Astrocyte of the cerebellum (primary cell): ENCODE measurements at places on chromosomes 2 and 18.

GRCh38 chr2:46999857-47000678 lies 84.5 kb upstream of the MCFD2 start:
- no peak for DNase-seq

- DNase-seq = peak; percentile 23
Observed at GRCh38 chr2:75340560-75340959, 141.2 kb upstream of the TACR1 start.

DNA sequence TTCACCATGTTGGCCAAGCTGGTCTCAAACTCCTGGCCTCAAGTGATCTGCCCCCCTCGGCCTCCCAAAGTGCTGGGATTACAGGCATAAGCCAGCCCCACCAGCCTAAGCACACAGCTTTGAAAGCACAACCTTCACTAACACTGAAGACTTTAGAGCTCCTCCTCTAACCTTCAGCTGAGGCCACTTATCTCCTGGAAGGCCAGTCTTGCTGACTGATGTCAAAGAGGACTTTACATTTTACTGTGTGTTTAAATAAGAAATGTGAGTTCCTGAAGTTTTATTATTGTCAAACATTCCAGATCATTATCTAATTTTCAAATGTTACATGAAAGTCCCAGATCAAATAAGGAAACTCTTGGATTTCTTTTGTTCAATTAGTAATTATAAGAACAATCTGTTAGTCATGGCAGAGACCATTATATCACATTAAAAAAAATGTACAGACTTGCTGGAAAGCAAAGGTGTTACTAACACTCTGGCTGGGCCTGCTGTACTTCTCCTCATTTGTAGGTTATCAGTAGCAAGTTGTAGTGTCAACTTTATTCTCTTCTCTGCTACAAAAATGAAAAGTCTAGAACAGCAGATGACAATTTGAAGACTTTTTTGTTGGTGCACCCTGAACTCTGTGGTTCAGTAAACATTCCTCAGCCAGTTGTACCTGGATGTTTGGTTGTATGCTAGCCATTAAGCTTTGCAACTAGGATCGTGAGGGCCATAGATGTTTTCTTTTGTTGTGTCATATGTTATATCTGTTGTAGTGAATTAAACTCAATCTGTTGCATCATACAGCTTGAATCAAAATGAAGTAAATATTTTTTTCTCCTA lies 80.0 kb downstream of the AOX1 start:
- no peak for DNase-seq

DNA sequence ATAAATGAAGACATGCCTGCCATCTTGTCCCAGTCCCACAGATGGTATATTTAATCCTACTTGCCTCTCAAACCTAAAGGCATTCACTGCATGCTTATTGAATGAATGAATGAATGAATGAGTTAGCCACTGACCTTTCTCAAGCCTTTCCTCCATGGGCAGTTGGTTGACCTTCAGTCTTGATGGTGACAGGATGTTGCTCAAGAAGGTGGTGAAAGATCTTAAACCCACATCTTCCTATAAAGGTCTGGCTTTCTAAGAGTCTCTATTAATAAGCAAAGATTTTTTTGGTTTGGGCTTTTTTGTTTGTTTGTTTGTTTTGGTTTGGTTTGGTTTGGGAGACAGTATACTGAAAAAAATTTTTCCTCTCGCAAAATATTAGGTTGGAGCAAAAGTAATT lies 41.7 kb downstream of the KIAA2012 start:
- no peak for DNase-seq

DNA sequence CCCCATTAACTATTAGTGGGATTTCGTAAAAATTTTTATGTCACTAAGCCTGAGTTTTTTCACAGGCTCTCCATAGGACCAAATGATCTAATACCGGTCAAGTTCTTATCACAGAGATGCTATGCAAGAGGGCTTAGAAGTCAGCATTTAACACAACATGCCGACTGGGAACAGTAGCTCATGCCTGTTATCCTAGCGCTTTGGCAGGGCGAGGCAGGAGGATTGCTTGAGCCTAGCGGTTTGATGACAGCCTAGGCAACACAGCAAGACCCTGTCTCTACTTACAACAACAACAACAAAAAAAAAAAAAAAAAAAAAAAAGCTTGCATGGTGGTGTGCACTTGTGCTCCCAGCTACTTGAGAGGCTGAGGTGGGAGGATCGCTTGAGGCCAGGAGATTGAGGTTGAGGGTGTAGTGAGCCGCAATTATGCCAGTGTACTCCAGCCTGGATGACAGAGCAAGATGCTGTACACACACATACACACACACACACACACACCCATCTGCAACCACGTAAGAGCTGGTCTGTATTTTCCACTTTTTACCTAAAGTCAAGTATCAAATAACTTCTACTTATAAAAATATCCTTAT lies 67.6 kb upstream of the FAM124B start:
- no peak for DNase-seq

- no peak for DNase-seq
Observed at GRCh38 chr18:25594351-25594750, 242.4 kb upstream of the ZNF521 start.

GRCh38 chr18:74570266-74570665 lies 27.4 kb upstream of the ZNF407 start:
- DNase-seq = no peak

- no peak for DNase-seq
Observed at GRCh38 chr2:119630121-119630520, 48.9 kb upstream of the TMEM177 start.

DNA sequence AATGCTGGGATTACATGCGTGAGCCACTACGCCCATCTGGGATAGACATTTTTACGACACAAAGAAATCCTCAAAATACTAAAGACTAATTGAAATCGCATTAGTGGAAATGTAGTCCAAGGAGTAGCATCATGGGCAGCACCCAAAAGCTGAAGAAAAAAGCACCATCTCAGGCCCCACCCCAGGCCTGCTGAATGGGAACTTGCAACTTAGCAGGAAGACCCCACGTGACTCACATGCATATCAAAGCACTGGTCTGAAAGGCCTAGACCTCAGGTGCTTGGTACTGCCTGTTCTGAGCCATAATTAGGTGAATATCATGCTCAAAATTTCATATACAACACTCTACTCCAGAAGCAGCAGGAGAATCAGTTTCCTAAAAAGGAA lies 28.9 kb downstream of the SPRED2 start:
- DNase-seq = no peak

- DNase-seq = no peak
Observed at GRCh38 chr18:24605444-24605843, 145.0 kb downstream of the HRH4 start.

DNA sequence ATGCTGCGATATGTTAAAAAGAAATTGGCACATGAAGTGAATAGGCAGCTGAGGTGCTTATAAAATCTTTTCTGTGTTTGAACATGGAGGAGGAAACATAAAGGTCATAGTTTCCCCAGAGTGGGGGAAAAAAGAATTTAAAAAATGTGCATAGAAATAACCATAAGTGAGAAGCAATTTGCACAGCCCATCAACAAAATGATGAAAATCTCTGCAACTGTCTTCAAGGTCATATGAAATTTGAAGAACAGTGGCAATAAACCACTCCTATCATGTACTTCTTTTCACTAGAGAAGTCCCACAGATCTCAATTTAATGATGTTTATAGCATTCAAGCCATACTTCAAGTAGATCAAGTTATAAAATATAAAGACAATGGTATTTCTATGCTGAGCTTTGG lies 46.7 kb upstream of the ZNF804A start:
- DNase-seq = no peak

GRCh38 chr2:228426502-228427216 lies 245.2 kb upstream of the SPHKAP start:
- DNase-seq = no peak

GRCh38 chr2:69716555-69717120 lies 25.3 kb upstream of the ANXA4 start:
- DNase-seq = peak; percentile 31

DNA sequence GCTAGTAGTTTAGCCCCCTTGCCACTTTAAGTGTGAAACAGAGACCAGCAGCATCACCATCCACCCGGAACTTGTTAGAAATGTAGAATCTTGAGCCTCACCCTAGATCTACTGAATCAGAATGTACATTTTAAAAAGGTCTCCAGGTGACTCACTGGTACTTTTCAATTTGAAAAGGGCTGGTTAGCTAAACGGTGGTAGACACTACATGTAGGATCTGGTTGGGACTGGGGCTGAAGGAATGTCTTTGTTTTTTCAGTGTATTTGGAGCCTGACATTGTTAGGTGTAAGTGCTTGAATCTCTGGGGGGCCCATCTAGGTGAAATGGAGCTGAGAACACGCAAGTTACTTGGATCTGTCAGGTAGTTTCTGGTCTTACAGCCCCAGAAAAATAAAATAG lies 44.0 kb upstream of the XPO1 start:
- no peak for DNase-seq

GRCh38 chr2:161990036-161990435 lies 84.0 kb downstream of the DPP4 start:
- DNase-seq = no peak

GRCh38 chr2:233352141-233352842 lies 2.0 kb upstream of the DGKD start:
- DNase-seq = no peak

DNA sequence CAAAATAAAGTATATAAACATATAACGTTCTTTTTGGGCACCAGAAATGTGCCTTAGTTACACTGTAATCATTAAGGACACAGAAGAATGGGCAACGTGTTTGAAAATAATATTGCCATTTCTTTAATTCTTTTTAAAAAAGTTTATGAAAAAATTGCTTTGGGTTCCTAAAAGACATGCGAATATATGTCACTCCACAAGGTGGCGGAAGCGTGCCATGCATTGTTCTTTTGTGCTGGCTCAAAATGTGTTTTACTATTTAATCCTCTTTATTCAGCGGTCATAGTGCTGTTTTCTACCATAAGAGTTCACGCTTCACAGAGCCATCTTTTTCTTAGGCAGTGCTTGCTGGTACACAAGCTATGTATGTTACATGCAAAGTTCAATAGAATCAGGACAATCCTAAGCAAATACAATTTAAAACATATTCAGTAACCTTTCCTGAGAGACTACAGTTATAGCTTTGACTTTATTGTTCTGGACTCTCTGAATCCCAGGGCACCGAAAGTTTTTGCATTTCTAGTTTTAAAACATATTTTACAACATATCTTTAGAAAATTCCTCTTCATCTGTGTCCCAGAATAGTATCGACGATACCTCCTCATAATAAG lies 147.8 kb upstream of the ERBB4 start:
- DNase-seq = peak; percentile 67

DNA sequence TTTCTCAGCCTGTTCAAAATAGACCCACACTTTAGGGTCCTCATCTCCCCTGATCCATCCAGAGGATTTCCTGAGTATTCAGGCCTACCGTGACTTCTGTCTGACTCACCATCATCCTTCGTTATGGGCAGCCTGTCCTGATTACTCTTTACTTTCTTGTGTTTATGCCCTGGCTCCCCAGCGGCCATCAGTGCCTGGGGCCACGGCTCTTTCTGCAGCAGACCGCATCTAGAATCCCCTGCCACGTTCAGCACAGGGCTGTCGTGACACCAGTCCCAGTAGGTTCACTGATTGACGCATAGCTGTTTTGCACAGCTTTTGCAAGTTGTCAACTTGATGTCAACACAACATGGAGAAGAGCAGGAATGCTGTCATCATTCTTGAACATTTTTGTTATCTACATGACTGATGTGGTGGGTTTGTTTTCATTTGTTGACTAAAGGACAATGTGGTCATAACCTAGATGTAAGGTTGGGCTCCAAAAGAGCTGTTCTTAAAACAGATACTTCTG lies 225.6 kb downstream of the HAUS1 start:
- no peak for DNase-seq

- no peak for DNase-seq
Observed at GRCh38 chr2:30446602-30447148, 371 bp upstream of the LCLAT1 start.

- no peak for DNase-seq
Observed at GRCh38 chr2:64141674-64142405, 2.4 kb downstream of the PELI1 start.

- no peak for DNase-seq
Observed at GRCh38 chr2:233772583-233772982, 5.5 kb upstream of the MROH2A start.

GRCh38 chr2:10460366-10460796 lies 12.3 kb upstream of the ODC1 start:
- DNase-seq = no peak

- no peak for DNase-seq
Observed at GRCh38 chr2:158730621-158731140, 64.4 kb upstream of the DAPL1 start.

DNA sequence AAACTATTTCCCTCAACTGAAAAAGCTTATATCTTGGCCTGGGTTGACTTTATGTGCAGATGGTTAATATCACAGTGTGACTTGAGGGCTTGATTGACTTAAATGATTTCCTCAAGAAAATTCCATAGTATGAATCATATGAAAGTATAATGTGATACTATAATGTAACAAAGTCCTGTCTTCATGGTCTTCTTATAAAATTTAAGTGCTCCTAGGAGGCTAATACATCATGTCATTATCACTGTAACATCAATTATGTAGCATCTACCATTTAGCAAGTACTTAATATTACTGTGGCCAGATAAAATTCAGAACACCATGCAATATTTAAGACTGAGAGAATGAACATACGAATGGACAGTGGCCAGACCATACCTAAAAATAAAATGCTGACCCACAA lies 276.1 kb downstream of the RIT2 start:
- no peak for DNase-seq

DNA sequence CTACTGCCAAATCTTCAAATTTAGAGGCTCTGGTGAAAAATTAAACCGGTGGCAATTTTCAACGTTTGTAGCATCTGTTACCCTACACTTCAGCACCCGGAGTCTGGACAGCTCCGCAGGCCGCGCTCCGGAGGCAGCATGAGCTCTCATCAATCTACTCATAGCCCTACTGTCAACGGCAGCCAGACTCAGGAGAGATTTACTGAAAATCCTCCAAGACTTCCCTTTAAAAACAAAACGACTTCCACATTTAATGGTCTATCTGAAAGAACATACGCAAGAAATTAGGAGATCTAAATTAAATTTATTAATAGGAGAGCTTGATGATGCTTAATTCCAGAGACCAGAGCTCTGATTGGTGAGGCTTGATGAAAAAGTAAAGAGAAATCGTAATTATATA lies 970 bp upstream of the ADCYAP1 start:
- peak; percentile 29 for DNase-seq

DNA sequence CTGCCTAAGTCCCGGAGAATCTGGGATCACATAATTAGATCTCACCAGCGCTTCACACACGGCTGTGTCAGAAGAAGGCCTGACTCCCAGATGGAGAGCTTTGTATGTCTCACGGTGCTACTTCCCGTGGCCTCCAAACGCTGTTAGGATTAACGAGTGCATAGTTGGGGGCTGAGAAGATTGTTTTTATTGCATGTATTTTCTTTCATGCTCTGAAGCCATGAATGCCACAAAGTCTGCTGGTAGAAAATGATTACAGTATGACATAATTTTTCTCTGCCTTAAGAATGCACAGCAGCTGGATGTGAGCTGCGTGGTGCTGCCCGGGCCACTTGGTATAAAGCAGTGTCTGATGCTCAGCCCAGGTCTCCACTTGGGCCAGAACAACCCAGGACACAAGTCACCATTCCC lies 166.5 kb downstream of the SEPTIN10 start:
- DNase-seq = peak; percentile 95
